ENCODE measurements at places on chromosomes 7 and 10. TPM values are rescaled to one million over a fixed set of nuclear protein-coding genes. Genes with fewer than 3 reads are reported as not detected.

DNA sequence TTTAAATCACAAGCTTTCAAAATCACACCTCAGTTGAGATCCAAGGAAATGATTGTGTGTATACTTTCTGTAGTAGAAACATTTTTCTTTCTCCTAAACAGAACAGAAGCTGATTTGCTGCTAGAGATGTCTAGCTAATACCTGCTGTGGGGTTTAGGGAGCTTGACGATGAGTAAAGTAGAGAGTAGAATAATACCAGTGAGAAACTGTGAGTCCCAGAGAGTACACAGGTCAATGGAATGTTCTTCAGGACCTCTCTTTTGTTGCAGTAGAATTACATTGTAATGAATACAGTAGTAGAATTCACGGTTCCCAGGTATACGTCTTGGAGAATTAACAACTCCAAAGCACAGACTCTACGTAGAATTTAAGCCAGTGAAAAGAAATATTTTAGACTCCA is 18.0 kb downstream of the TRUB1 start:
- DNase-seq = no peak

- no peak for DNase-seq
Observed at GRCh38 chr10:32445036-32445435, 904 bp upstream of the CCDC7 start.

DNA sequence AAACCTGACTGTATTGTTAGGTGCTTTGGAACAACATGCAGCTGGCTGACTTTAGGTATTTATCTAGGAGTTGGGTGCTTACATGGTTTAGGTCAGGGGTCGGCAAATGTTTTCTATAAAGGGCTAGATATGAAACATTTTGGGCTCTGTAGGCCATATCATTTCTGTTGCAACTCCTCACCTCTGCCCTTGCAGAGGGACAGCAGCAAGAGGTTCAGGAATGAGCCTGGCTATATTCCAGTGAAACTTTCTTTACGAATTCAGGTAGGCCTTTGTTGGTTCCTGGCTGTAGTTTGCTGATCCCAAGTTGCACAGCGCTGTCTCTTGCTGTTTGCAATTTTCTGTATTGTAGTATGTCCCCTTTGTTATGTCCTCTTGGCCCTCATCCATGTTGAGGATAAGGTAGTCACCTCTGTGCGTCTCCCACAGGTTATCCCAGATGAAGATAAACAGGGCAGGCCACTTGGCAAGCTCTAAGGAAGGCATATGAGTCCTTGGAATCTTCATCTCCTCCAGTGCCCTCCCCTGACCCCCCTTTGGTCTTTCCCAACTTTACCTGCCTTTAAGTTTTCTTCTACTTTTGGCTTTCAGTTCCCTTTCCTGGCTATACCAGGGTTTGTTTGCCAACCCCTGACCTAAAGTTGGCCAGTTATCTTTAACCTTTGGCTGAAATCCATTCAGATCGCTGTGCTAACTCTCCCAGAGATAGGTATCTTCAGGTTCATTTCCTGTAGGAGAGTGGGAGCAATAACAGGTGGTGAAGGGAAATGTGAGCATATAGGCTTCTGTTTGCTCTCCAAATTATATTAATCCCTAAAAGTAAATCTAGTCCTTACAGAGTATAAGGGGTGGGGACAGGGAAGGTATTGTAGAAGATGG is 36.1 kb downstream of the SGPL1 start:
- DNase-seq = no peak

- DNase-seq = no peak
Observed at GRCh38 chr10:102785818-102786217, 42.1 kb downstream of the WBP1L start.

The RBM33 gene
- 26.2 TPM for polyA plus RNA-seq
